Left cardiac atrium (tissue), 4 donors: ENCODE measurements at places on chromosomes 6 and 20. TPM values are rescaled to one million over a fixed set of nuclear protein-coding genes. Genes with fewer than 3 reads are reported as not detected.

DNA sequence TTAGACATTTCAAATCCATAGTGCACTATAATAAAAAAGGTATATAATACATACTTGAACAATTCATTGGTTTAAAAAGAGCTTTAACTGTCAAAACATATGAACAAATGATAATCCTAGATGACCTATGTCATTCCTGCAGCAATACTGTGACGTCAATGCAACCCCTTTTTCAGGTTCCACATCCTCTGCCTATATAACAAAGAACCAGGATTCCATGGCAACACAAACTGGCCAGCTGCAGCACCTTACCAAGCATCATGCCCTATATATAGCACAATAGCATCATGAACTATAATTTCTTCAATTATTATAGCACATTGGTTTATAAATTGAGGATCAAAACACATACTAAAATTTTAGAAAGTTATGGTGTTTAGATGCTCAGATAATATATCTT, 578 bp upstream of the PTCHD4 start:
- DNase-seq = no peak

- peak; percentile 67 for DNase-seq
Observed at GRCh38 chr20:62887152-62887859, 25.7 kb upstream of the TCFL5 start.

The TUBB2B gene
- total RNA-seq = 2.2 TPM

The GPSM3 gene
- total RNA-seq = 15.8 TPM

The TSPO2 gene
- not detected for total RNA-seq

DNA sequence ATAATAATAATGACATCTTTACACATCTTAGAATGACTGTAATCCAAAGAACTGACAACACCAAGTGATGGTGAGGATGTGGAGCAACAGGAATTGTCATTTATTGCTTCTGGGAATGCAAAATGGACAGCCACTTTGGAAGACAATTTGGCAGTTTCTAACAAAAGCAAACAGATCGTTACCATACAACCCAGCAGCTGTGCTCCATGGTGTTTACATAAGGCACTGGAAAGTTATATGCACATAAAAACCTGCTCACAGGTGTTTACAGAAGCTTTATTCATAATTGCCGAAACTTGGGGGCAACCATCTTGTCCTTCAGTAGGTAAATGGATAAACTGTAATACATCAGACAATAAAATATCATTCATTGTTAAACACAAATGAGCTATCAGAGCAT, 18.3 kb upstream of the ASF1A start:
- DNase-seq = no peak

DNA sequence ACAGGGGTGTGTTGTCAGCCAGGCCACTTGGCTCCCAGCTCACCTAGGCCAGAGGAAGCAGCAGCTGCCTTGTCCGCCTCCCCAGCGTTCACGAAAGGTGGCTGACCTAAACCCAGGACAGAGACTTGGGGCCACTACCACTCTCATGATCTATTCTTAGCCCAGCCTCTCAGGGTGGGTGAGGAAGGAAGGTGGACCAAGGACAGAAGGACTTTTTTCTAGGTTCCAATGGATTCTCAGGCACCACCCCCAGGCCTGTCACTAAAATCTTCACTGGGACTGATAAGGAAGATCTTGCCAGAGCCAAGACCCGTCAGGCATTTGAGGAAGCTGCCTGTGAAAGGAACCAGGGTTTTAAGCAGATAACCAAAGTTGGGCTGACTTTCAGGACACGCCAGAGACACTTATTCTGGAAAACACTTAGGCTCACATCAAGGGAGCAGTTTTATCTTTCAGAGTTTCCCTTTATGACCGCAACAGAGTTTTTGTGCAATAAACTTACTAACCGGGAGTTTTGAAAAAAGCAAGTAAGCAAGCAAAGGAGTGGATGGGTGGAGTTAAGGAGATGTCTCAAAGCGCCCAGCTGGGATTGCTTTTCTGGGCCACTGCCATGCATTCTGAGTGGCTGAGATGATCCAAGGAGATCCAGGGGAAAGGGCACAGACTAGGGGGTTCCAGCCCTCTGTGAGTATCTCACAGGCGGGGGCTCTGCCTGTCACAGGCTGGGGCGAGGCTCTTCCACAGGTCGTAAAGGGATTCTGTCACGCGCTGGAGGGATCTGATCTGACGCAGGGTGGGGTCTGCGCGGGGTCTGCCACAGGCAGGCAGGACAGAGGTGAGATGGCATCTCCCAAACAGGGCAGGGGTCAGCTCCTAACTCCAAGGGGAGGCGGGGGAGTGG, 989 bp downstream of the FITM2 start:
- peak; percentile 46 for DNase-seq

DNA sequence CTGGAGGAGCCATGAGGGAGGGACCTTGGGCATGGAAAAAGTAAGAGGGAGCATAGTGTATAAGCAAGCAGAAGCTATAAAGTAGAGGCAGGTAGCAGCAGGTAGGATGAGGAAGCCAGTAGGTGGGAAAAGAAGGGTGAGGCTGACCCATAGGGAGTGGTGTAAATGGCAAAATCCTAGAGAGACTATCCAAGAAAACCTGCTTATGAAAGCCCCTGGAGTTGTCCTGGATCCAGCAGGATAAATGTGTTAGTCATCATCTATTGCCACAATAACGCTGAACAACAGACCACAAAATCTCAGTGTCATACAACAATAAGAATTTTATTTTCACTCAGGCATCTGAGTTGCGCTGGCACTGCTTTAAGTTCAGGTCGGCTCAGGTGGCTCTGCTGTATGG, 30.2 kb downstream of the CHD6 start:
- DNase-seq = no peak

- DNase-seq = peak; percentile 29
Observed at GRCh38 chr20:44247131-44247571, at the start of gene GDAP1L1. Gene GDAP1L1 (plus strand): TSS chr20:44247308. CDS start chr20:44247335, 27 bp downstream.

The NKAIN4 gene
- not detected for total RNA-seq

DNA sequence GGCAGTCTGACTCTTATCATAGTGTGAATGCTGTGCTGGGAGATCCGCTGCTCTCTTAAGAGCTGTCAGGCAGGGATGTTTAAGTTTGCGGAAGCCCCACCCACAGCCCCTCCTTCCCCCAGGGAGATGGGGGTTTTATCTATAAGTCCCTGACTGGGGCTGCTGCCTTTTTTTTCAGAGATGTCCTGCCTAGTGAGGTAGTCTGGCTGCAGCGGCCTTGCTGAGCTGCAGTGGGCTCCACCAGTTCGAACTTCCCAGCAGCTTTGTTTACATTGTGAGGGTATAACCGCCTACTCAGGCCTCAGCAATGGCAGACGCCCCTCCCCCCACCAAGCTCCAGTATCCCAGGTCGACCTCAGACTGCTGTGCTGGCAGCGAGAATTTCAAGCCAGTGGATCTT, 75.7 kb upstream of the UST start:
- DNase-seq = no peak

GRCh38 chr20:34595377-34596184, 37.1 kb downstream of the MAP1LC3A start:
- no peak for DNase-seq

- no peak for DNase-seq
Observed at GRCh38 chr20:50597406-50597969, 87.3 kb downstream of the PTPN1 start.

The CAPN11 gene
- 0.39 TPM for total RNA-seq

DNA sequence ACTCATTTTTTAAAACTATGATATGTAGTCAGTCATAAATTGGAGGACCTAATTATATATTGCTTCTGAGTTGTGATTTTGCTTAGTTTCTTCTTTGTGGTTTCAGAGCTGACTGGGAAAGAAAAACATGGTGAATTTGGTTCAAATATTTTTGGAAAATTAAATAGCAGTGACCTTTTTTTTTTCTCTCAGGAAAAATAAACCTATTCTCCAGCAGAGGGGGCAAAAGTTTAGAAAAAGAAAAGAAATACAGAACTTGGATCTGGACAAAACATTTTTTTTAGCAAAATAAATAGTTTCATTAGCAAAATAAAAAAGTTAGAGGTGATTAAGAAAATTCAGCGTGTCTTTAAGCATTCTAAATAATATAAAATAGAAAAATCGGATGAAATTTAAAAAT, 10.2 kb downstream of the COL10A1 start:
- no peak for DNase-seq

- DNase-seq = peak; percentile 11
Observed at GRCh38 chr20:35007413-35007812, 51.7 kb downstream of the MYH7B start.

The ARMC12 gene
- 0.21 TPM for total RNA-seq

The SSTR4 gene
- not detected for total RNA-seq

DNA sequence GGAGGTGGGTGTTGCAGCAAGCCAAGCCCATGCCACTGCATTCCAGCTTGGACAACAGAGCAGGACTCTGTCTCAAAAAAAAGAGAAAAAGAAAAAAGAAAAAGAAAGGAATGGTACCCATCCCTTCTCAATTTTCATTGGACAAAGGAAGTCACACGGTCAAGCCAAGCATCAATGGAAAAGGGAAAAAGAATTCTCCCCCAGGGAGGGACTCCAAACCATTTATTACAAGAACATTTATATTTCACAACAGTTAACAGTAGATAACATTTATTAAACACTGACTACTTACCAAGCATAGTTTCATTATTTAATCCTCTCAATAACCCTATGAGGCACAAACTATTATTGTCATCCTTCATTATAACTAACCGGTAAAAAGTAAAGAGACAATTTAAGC, 6.6 kb upstream of the KIF13A start:
- DNase-seq = no peak

DNA sequence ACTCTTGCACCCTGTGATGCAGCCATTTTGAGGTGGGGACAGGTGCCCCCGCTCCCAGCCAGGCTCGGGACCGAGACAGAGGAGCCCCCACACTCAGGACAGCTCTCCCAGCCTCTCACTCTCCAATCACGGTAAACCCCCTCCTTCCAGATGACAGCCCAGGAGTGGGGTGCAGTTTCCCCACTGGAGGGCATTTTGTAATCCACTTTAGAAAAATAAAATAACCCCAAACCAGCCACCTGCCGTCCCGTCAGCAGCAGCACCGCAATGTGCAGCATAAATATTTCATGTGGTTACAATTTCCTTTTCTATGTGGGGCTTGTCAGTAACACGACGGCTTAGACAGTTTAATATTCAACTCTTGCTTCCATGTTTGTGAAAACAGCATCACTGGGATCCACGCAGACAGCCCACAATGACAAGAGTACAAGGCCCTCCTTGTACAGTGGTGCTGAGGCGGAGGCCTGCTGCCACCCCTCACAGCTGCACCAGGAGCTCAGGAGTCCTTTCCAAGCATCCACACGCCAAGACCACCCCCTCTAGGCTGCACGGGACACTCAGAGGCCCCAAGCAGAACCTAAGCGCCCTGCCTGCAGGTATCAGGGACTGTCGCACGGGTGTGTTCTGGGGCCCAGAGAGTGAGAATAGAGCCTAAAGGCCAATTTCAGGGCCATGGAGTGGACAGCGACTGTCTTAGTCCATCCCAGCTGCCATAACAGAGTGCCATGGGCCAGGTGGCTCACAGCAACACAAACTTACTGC, 116.7 kb downstream of the JPH2 start:
- DNase-seq = no peak

DNA sequence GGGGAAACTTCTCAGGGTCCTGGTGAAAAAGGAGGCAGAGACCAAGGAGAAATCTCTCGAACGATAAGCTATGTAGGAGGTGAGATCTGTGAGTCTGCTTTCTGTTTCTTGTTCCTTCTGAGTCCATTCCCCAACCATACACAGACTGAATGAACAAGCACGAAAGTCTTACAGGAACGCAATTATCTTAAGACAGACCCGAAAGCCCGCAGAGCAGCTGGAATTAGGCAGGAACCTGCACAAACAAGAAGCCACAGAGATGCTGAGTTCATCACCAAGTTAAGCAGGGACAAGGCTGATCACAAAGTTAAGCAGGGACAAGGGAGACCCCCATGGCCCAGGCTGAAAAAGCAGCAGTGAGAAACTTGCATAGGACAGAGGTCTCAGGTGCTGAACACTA, 21.4 kb upstream of the NELFCD start:
- DNase-seq = no peak

DNA sequence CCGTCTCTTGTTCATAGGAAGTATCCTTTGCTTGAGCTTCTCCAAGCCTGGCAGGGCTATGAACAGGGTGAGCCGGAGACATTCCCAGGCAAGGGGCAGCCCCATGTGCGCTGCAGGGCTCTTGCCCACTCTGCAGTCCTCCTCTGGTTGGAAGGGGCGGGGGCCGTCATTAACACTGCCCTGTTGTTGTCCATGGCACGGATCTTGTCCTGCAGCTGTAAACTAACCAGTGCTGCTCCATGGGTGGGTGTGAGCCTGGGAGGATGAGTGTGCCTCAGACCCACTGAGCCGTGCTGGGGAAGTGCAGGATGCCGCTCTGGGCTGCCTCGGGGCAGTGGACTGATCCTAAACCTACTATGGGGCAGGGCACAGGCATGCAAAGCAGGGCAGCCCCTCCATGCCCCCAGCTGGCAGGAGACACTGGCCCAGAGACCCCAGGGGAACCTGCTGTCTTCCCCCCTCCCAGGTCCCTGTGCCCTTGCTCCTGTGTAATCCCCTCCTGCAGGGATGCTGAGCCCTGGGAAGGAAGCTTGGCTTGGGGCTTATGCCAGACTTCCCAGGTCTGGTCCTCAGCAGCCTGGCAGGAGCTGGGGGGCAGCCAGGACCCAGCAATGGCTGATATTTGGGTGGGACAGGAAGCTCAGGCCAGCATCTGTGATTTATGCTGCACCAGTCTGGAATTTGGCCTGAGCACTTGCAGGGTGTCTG, 8.5 kb downstream of the EBF4 start:
- DNase-seq = no peak

- no peak for DNase-seq
Observed at GRCh38 chr6:112027942-112028674, 25.8 kb upstream of the CCN6 start.

DNA sequence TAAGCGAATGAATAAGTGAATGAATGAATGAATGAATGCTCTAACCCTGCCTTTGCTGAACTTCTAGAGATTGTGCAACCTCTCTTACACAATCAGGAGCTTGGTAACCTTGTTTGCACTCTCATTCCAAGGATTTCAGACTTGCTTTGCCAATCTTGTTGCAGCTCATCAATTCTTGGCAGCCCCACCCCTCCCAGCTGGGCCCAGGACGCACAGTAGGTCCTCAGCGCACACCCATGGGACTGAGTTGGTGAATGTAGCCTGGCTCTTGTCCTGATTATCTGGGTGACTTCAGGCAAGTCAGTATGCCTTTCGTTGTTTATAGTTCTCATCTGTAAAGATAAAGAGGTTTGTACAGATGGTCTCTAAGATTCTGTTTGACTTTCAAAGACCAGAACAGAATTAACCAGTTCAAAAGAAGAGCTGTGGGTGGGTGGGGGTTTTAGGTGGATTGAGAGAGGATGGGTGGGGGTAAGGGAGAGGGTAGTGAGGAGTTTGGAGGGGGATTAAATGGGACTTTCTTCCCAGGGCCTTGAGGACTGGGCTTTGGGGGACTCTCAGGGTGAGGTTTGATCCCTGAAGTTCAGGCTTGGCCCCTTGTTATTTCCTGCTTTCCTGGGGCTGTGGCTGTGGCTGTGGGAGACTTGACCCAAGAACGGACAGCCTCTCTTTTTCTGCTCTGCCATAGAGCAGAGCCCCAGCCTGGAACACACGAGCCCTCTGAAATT, 33.2 kb downstream of the VEGFA start:
- peak; percentile 35 for DNase-seq

The OR12D3 gene
- total RNA-seq = not detected
